ENCODE measurements at places on chromosomes 5 and 9.

GRCh38 chr9:79687131-79687447 is 115.3 kb downstream of the TLE4 start:
- DNase-seq, result no peak
- H3K4me3 ChIP-seq, result no peak overlapping the region
- no peak overlapping the region for H3K27ac ChIP-seq
- no peaks in the 10 kb centered on the region for H3K27me3 ChIP-seq
- peaks cover 4% of the 10 kb centered on the region for H3K4me1 ChIP-seq

- no peak overlapping the region for H3K4me3 ChIP-seq
- H3K4me1 ChIP-seq, result no peaks in the 10 kb centered on the region
- no peaks in the 10 kb centered on the region for H3K36me3 ChIP-seq
- no peak overlapping the region for H3K27ac ChIP-seq
- DNase-seq, result no peak
Observed at GRCh38 chr9:134390537-134390936, 64.3 kb downstream of the RXRA start.

GRCh38 chr9:116479967-116480366 is 207.1 kb upstream of the TRIM32 start:
- no peaks in the 10 kb centered on the region for H3K27me3 ChIP-seq
- H3K4me1 ChIP-seq, result peaks cover 1% of the 10 kb centered on the region
- DNase-seq, result no peak

DNA sequence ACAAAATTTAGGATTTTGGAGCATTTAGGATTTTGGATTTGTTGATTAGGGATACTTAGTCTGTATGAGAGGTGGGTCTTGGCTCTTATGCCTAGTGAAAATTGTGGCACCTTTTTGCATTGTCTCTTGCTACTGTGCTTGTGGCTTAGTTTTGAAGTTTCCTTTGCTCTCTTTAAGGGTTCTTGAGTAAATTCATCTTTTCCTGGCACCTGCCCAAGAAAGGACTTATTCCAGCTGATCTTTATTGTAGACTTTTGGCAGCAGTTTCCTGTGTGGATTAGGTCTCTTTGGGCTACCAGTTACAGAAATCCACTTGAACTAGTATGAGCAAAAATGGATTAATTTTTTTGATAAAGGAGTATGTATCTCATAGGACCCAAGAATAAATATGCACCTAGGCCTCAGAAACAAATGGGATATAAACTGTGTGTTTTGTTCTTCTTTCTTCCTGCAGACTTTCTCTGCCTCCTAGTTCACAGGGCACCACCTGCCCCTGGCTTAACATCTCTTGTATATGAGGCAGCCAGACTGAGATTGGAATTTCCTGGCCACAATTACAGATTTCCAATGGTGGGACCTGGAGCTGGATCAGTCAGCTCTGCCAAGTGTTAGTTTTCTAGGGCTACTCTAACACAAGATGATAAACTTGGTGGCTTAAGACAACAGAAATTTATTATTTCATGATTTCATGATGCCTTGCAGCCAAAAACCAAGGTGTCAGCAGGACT is 44.6 kb downstream of the FOCAD start:
- H3K4me1 ChIP-seq, result no peaks in the 10 kb centered on the region
- no peaks in the 10 kb centered on the region for H3K36me3 ChIP-seq
- H3K4me3 ChIP-seq, result no peak overlapping the region
- H3K27me3 ChIP-seq, result no peaks in the 10 kb centered on the region
- no peak for DNase-seq

GRCh38 chr5:111584651-111585050 is 72.3 kb upstream of the STARD4 start:
- H3K36me3 ChIP-seq, result no peaks in the 10 kb centered on the region
- H3K4me3 ChIP-seq, result no peak overlapping the region
- no peaks in the 10 kb centered on the region for H3K4me1 ChIP-seq
- no peaks in the 10 kb centered on the region for H3K27me3 ChIP-seq
- DNase-seq, result no peak

GRCh38 chr9:117250610-117251215 is 164.1 kb downstream of the ASTN2 start:
- no peak for DNase-seq
- H3K27ac ChIP-seq, result no peak overlapping the region
- no peaks in the 10 kb centered on the region for H3K27me3 ChIP-seq

- no peaks in the 10 kb centered on the region for H3K27me3 ChIP-seq
- H3K4me1 ChIP-seq, result no peaks in the 10 kb centered on the region
- no peak overlapping the region for H3K27ac ChIP-seq
- H3K4me3 ChIP-seq, result no peak overlapping the region
- DNase-seq, result no peak
- no peaks in the 10 kb centered on the region for H3K36me3 ChIP-seq
Observed at GRCh38 chr5:99054972-99055371, 126.2 kb upstream of the CHD1 start.

- no peak overlapping the region for H3K4me3 ChIP-seq
- H3K4me1 ChIP-seq, result 0 out of 2 replicates have a peak, but pooled peaks cover under 1% of the 10 kb centered on the region
- peaks cover 8% of the 10 kb centered on the region for H3K27me3 ChIP-seq
- DNase-seq, result no peak
Observed at GRCh38 chr5:50958852-50959457, 292.5 kb downstream of the PARP8 start.

- no peaks in the 10 kb centered on the region for H3K27me3 ChIP-seq
- no peaks in the 10 kb centered on the region for H3K36me3 ChIP-seq
- no peak for DNase-seq
- H3K4me3 ChIP-seq, result no peak overlapping the region
- no peak overlapping the region for H3K27ac ChIP-seq
- H3K4me1 ChIP-seq, result no peaks in the 10 kb centered on the region
Observed at GRCh38 chr5:82351754-82352145, 73.6 kb upstream of the RPS23 start.

- no peak for DNase-seq
- H3K27me3 ChIP-seq, result no peaks in the 10 kb centered on the region
- H3K4me1 ChIP-seq, result no peaks in the 10 kb centered on the region
Observed at GRCh38 chr9:91994422-91994821, 44.4 kb upstream of the ROR2 start.

GRCh38 chr5:126808521-126808988 is 31.6 kb downstream of the LMNB1 start:
- no peak overlapping the region for H3K4me3 ChIP-seq
- H3K36me3 ChIP-seq, result peaks cover 76% of the 10 kb centered on the region
- DNase-seq, result no peak
- no peaks in the 10 kb centered on the region for H3K27me3 ChIP-seq
- no peak overlapping the region for H3K27ac ChIP-seq

DNA sequence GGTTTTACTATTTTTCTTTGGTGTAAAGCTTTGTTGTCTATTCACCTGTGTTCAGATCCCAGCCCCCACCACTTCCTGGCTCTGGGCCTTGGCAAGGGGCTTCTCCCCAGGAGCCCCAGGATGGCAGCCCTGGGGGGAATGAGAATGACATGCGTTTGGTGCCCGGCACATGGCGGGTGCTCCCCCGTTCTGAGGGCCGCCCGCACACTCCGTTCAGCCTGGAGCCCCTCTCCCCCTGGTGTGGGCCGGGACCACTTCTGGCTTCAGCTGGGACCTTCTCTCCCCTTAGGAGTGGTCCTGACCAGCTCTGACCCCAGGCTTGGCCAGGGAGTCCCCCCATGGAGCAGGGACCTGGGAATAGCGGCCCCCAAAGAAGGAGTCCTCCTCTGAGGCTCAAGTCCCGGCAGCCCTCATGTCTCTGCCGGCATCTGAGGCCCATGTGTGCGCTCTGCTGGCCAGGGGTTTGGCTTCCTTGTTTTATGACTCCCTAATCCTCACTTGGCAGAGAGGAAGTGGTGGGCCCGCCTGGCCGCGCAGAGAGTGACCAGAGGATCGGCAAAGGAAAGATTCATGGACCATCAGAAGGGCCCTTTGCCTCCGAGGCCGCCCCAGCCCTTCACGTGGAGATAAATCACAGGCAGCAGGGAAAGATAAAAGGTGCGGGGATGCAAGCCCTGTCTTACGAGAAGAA is 57.0 kb upstream of the LMX1B start:
- no peak overlapping the region for H3K4me3 ChIP-seq
- no peaks in the 10 kb centered on the region for H3K27me3 ChIP-seq
- H3K27ac ChIP-seq, result no peak overlapping the region
- DNase-seq, result no peak

- no peak overlapping the region for H3K4me3 ChIP-seq
- no peaks in the 10 kb centered on the region for H3K36me3 ChIP-seq
- no peak for DNase-seq
- no peaks in the 10 kb centered on the region for H3K4me1 ChIP-seq
Observed at GRCh38 chr9:134304690-134305089, 21.6 kb upstream of the RXRA start.

GRCh38 chr9:123872710-123873109 is 57.2 kb downstream of the DENND1A start:
- H3K27ac ChIP-seq, result no peak overlapping the region
- H3K36me3 ChIP-seq, result no peaks in the 10 kb centered on the region
- DNase-seq, result no peak
- H3K4me3 ChIP-seq, result no peak overlapping the region

DNA sequence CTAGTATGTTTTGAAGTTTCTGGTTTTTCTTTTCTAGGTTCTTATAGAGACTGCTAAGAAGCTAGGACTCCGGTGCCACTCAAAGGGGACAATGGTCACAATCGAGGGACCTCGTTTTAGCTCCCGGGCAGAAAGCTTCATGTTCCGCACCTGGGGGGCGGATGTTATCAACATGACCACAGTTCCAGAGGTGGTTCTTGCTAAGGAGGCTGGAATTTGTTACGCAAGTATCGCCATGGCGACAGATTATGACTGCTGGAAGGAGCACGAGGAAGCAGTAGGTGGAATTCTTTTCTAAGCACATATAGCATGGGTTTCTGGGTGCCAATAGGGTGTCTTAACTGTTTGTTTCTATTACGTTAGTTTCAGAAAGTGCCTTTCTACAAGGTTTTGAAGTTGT is 52.2 kb downstream of the MTAP start:
- H3K4me3 ChIP-seq, result no peak overlapping the region
- no peaks in the 10 kb centered on the region for H3K4me1 ChIP-seq

- no peak overlapping the region for H3K27ac ChIP-seq
- H3K4me1 ChIP-seq, result peaks cover 3% of the 10 kb centered on the region
- DNase-seq, result no peak
- no peaks in the 10 kb centered on the region for H3K27me3 ChIP-seq
- no peaks in the 10 kb centered on the region for H3K36me3 ChIP-seq
- H3K4me3 ChIP-seq, result no peak overlapping the region
Observed at GRCh38 chr5:179905161-179905560, 2.5 kb downstream of the TBC1D9B start.

DNA sequence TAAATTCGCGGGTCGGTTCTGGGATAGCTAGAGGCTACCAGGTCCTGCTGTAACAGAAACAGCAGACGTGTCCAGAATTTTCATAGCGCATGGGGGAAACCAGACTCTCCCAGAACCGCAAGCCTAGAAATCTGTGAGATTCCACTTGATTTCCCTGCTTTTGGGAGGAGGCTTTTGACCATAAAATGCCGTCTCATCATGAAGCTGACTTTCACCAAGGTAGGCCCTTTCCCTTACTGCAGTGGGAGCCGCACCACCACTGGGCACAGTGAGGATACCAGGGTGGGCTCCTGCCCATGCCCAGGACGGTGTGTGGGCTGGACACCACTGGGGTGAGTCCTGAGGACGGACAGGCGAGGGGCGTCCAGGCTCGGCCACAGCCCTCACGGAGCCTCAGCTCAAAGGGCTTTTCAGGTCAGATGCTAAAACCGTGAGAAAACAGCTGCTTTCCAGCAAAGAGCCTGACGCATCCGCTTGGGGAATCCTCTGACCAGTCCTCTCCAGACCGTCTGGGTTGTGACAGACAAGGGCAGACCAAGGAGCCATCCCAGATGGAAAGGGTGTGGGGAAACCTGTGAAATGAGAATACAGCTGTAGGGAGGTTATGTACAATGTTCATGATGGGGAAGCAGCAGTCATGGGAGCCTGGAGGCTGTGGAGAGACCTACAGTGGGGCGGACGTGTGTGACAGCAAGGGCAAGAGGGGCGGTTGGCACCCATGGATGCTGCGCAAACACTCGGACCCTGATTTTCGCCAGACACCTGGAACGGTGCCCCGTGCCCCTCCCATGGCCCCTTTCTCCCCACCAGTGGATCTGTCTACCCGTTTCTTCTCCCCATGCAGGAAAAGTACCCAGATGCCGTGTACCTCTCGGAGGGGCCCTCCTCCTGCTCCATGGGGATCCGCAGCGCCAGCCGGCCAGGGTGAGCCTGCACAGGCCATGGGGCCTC is 59.2 kb downstream of the IPPK start:
- no peak overlapping the region for H3K27ac ChIP-seq
- H3K4me1 ChIP-seq, result no peaks in the 10 kb centered on the region
- H3K27me3 ChIP-seq, result no peaks in the 10 kb centered on the region
- peaks cover 5% of the 10 kb centered on the region for H3K36me3 ChIP-seq
- DNase-seq, result no peak

DNA sequence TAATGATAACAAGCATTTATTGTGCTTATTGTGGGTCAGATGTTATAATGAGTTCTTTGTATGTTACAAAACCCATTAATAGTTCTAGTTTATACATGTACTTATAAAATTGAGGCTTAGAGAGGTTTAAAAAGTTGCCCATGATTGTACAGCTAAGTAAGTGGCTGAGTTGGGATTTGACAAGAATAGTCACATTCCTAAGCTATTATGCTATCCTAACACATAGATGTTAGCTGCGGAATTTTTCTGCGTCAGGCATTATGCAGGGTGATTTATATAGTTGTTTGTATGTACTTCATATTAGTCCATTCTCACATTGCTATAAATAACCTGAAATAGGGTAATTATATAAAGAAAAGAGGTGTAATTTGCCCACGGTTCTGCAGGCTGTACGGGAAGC is 12.5 kb downstream of the COMMD10 start:
- no peak for DNase-seq
- no peaks in the 10 kb centered on the region for H3K36me3 ChIP-seq
- no peak overlapping the region for H3K4me3 ChIP-seq
- no peaks in the 10 kb centered on the region for H3K4me1 ChIP-seq

GRCh38 chr5:137412136-137412535 is 87.0 kb downstream of the SPOCK1 start:
- no peak overlapping the region for H3K27ac ChIP-seq
- no peak overlapping the region for H3K4me3 ChIP-seq
- H3K36me3 ChIP-seq, result no peaks in the 10 kb centered on the region
- H3K27me3 ChIP-seq, result no peaks in the 10 kb centered on the region
- no peaks in the 10 kb centered on the region for H3K4me1 ChIP-seq
- no peak for DNase-seq

DNA sequence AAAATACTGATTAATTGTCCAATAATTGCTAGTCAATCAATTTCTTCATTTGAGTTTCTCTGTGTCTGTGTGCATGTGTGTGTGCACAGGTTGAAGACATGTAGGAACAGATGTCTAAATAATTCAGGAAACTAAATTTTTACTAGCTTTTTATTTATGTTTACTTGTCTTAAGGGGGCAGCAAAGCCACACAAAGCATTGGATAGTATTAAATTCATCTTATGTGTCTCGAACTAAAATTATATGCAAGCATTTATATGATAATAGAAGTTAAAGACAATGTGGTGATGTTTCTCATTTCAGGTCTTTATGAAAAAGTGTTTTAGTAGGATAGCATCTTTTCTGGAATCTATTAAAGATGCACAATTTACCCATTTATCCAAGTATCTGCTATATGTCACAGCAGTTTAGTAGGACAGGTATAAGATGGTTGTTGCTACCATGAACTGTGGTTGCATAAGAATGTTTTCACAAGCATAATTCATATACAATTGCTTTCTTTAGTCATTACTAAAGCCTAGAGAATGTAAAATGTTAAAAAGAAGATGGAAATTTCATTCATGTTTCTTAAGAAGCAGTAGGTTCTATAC is 784.6 kb upstream of the NUDT12 start:
- H3K4me1 ChIP-seq, result peaks cover 2% of the 10 kb centered on the region
- no peaks in the 10 kb centered on the region for H3K36me3 ChIP-seq
- no peak overlapping the region for H3K4me3 ChIP-seq
- no peaks in the 10 kb centered on the region for H3K27me3 ChIP-seq
- DNase-seq, result no peak

All from H1 (cell line).